Esophagus mucosa (tissue), 1 donor: ENCODE measurements at places on chromosomes 1 and 21. TPM values are rescaled to one million over a fixed set of nuclear protein-coding genes. Genes with fewer than 3 reads are reported as not detected.

The GBP6 gene
- total RNA-seq = 430 TPM

The CA6 gene
- total RNA-seq = not detected

The PRKAA2 gene
- 0.44 TPM for total RNA-seq

The HES5 gene
- total RNA-seq = 1.3 TPM

The SLC35D1 gene
- 9.0 TPM for total RNA-seq

The FCGR1A gene
- 0.40 TPM for total RNA-seq

The PARS2 gene
- total RNA-seq = 2.8 TPM

The KRTAP12-2 gene
- not detected for total RNA-seq

The TLR5 gene
- 11.1 TPM for total RNA-seq

The RXFP4 gene
- not detected for total RNA-seq

The YY1AP1 gene
- total RNA-seq = 40.3 TPM

The LCE2A gene
- not detected for total RNA-seq

The PADI1 gene
- total RNA-seq = 40.0 TPM

The CR1 gene
- total RNA-seq = 0.96 TPM

The RNU1-3 gene
- total RNA-seq = 6,387 TPM

The AMPD1 gene
- total RNA-seq = not detected

The CLCA4 gene
- total RNA-seq = 230 TPM

The CYP4A22 gene
- not detected for total RNA-seq

The FCRL1 gene
- 1.2 TPM for total RNA-seq

The NHLH1 gene
- 0.08 TPM for total RNA-seq
